ENCODE measurements at places on chromosomes 6 and 20.

- DNase-seq = no peak
Measured at GRCh38 chr6:131886517-131886916, 64.7 kb downstream of the CCN2 start.

DNA sequence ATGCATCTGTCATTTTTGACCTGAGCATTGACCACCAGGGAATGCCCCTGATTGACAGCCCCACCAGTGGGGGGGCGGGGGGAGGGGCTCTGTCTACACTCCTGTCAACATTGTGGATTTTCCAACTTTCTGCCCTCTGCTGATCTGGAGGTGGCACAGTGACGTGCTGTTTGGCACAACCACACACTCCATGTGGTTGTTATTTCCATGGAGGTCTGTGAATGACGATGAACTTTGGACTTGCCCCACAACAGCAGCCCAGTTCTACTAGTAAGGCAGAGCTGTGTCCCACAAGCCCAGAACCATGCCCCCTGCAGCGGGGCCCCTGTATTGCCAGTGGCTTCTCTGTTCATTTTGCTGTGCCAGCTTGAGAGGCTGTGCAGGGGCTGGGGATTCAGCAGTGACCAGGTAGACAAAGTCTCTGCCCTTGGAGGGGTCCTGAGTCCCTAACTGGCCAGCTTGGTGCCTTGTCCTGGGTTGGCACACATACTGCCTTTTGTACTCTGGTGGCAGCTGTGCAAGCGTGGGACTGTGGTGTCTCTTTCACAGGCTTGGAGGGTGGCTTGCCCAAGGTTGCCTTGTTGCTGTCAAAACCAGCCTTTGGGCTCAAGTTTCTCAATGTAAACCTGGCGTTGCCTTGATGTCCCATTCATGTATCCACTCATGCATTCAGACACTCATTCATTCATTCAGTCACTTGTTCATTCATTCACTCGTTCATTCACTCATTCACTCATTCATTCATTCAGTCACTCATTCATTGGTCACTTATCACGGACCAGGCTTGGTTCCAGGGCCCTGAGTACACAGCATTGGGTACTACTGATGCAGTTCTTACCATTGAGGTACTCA, 108.5 kb downstream of the SYCP2 start:
- no peak for DNase-seq

- DNase-seq = no peak
Measured at GRCh38 chr6:157644043-157644810, 178.8 kb upstream of the SNX9 start.

- DNase-seq = no peak
Measured at GRCh38 chr20:12874933-12875332, 133.8 kb upstream of the SPTLC3 start.

- DNase-seq = peak; percentile 21
Measured at GRCh38 chr6:15389084-15389764, 143.4 kb downstream of the JARID2 start.

DNA sequence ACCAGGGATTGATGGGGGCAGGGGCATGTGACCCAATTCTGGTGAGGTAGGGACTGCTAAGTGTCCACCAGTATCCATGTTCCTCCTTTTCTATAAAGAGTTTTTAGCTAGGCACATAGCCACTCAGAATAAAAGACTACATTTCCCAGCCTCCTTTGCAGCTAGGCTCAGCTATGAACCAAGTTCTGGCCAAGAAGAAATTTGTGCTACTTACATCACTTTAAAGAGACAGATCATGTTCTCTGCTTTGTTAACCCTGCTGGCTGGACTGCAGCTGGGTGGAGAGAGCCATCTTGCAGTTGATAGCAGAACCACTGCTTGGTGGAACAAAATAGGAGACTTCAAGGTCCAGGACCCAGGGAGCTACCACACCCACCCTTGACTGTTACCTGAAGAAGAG, 5.3 kb upstream of the CCM2L start:
- DNase-seq = no peak

DNA sequence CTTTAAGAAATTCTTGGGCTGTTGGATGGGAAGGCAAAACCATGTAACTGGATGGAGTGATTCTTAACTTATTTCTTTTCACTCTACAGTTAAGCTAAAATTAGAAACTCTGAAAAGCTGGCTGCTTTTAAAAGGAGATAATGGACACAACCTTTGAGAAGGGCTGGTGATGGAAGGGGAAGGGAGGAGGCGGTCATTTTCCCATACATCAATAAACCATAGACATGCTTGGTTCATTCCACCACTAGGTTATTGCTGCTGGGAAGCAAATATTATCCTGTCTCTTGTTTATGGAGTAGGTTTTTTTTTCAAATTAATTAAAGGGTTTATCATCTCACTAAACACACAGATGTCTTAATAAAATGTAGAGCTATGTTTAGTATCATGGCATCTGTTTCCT, 76.2 kb downstream of the PLCB1 start:
- no peak for DNase-seq

- DNase-seq = no peak
Measured at GRCh38 chr6:108581237-108581931, 20.7 kb downstream of the FOXO3 start.

DNA sequence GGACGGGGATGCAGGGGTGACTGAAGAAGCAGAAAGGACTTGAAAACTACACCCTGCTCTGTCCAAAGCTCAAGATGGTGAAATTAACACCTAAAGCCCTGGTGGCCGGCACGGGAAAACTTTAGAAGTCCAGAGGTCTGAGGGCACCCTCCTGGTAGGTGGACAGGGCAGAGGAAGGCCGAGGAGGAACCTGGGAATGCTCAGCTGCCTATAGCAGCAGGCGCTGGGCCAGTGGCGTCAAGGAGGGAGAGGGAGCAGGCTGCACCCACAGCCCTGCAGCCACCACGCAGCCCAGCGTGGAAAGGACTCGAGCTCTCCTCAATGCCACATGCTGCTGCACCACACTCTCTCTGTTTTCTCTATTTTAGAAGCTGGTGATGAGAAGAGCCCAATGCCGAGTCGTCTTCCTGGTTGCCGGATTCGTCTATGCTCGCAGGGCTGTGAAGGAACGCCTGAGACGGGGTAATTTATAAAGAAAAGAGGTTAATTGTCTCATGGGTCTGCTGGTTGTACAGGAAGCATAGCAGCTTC, 248.3 kb upstream of the AFDN start:
- DNase-seq = no peak

DNA sequence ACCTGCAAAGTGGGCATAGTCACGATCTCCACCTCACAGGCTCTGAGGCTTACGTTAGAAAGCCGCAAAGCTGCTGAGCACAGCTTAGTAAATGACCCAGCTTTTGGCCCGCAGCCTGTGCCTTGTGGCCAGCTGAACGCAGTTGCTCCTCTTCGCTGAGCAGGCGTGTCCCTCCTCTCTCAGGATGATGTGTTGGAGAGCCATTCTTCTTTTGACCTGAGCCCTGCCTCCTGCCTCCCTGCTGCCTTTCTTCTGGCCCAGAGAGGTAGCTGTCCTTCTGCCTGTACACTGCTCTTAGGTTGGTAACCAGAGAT, 47.6 kb upstream of the MYL9 start:
- DNase-seq = peak; percentile 22

DNA sequence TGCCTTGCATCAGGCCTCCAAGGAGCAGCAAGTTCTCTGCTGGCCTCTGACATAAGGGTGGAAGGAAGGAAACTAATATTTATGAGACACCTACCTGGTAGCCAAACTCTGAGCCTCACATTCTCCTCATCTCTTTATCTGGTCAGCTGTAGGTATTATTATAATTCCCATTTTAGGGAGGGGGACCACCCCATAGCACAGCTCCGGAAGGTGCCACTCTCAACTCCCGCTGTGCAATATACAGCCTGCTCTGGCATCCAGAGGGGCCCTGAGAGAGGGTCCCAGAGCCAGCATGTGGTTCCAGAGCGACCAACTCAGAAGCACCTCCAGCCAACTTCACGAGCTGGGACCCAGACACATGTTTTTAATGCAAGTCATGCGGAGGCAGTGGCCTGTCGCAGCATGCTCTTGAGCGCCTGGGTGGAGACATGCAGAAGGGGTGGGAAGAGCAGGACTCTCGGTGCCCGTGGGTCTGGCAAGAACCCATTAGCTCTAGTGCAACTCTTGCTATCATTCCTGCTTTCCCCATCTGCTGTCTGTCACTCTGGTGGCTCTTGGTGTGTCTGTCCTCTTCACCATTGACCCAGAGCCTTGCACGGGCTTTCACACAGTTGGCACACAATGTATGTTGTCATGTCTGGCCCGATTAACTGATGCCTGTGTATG, 15.0 kb upstream of the MYMX start:
- DNase-seq = no peak

- DNase-seq = no peak
Measured at GRCh38 chr20:57474205-57474604, 50.7 kb downstream of the CTCFL start.

GRCh38 chr20:57433657-57434389, 42.6 kb downstream of the RBM38 start:
- no peak for DNase-seq

- no peak for DNase-seq
Measured at GRCh38 chr6:73747289-73747688, 51.3 kb downstream of the CD109 start.

DNA sequence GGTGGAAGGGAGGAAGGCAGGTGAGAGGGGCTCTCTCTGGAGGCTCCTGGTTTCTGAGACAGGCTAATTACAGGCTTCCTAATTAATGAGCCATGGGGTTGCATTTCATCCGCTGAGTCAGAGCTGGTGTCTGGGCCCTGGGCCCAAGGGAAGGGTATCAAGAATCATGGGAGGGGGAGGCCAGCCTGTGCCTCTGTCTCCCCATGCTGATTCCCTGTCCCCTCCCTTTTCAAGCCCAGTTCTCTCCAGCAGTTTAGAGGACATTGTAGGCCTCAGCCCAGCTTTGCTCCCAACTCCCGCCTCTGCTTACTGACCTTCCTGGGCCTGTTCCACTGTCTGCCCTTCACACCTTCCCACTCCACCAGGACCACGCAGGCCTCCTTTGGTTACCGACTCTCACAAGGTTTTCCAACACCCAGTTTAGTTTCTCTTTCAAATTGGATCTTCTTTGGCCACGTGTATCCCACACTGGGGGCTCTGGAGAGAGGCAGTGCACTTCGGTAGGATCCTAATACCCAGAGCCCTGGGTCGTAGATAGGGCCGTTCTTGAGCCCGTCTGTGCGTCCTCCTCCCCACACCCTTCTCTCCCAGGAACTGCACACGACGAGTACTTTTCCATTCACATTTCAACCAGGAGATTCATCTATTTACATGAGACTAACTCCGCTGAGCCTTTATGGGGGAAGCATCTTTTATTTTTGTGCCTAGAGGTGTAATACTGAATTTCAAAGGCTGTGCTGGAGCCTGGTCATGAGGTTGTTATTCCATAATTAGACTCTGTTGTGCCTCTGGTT, 18.2 kb upstream of the AVP start:
- DNase-seq = no peak

- no peak for DNase-seq
Measured at GRCh38 chr6:47457370-47457769, 20.2 kb upstream of the CD2AP start.

DNA sequence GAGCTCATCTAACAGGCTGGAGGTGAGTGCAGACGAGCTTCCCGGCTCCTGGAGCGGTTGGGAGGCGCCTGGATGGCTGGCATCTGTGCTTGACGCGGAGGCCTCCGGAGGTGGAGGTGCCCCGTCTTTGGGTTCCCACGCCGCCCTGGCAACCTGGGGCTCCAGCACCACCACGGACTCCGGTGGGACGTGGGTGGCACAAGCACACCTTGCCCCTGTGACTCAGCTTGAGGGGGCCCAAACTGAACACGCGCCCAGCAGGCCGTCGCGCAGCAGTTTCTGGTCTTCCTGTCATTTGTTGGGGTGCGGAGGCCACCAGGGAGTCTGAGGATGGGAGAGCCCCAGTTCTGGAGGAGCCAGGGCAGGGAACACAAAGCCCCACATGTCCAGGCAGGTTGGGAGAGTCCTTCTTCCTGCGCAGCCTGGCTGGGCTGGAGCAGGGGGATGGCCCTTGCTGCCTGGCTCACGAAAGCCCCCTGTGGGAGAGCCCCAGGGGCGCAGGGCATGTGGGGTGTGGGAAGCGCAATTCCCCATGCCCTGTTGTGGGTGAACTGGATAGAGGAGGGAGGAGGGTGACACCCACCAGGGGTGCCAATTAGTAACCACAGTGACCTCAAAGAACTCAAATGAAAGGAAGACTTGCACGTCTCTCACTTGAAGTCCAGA, 1378.6 kb upstream of the DEFB115 start:
- DNase-seq = no peak

DNA sequence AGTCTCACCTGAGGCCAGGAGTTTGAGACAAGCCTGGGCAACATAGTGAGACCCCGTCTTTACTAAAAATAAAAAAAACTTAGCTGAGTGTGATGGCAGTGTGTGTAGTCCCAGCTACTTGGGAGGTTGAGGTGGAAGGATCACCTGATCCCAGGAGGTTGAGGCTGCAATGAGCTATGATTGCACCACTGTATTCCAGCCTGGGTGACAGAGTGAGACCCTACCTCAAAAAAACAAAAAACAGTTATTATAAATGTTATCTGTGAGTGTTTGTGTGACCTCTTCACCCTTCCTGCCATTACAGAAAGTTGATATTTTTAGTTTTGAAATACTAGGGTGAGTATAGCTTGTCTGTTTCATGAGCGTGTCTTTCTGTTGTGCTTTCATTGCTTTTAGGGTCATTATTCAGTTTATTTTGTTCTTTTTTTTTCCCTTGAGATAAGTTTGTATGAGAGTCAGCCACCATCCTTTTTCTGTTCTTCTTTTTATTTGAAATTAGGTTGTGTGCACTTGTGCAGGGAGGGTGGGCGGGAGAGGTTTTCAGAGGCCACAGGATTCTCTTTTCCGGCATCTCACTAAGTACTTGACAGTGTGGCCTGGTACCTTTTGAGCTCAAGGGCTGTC, 26.2 kb downstream of the CDYL start:
- DNase-seq = no peak

GRCh38 chr20:59837623-59838394, 95.6 kb downstream of the SYCP2 start:
- no peak for DNase-seq

DNA sequence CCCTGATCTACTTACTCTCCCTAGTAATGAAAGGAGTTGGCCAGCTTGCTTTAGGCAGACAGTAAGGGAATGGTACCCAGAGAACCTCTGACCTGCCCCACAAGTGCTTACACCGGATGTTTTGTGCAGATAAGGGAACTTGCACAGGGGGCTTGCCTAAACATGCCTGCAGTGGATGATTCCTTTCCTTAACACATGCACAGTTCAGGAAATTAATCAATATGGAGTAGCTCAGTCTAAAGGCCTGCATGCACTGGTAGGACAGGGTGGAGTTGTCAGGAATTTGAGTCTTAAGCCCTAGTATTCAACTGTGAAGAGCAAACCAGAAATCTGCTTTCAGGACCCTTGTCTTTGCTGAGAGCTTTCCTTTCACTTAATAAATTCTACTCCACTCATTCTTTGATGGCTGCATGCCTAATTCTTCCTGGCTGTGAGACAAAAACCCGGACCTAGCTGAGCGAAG, 3.9 kb upstream of the TRIM38 start:
- no peak for DNase-seq
